Left ventricle myocardium inferior (tissue), 1 donor: ENCODE measurements at places on chromosomes 13 and 19.
A peak's percentile ranks its signal among the peaks of the same experiment; 100 is the strongest.

GRCh38 chr19:18401580-18402112 lies 4.2 kb upstream of the LRRC25 start:
- H3K27ac ChIP-seq = peak overlapping the region; percentile 23
- peak; percentile 63 for DNase-seq
- peaks cover 17% of the 10 kb centered on the region for H3K27me3 ChIP-seq
- H3K36me3 ChIP-seq = no peaks in the 10 kb centered on the region
- peaks cover 17% of the 10 kb centered on the region for H3K4me1 ChIP-seq

- H3K27ac ChIP-seq = peak overlapping the region; percentile 99
- H3K4me1 ChIP-seq = peaks cover 63% of the 10 kb centered on the region
- H3K36me3 ChIP-seq = peaks cover 24% of the 10 kb centered on the region
- DNase-seq = peak; percentile 95
- peak overlapping the region; percentile 95 for H3K4me3 ChIP-seq
- H3K27me3 ChIP-seq = no peaks in the 10 kb centered on the region
Observed at GRCh38 chr19:10502524-10503001, 593 bp downstream of the KEAP1 start.

GRCh38 chr13:71874458-71874857 lies 7.5 kb upstream of the DACH1 start:
- peaks cover 3% of the 10 kb centered on the region for H3K27me3 ChIP-seq
- no peak overlapping the region for H3K4me3 ChIP-seq
- H3K4me1 ChIP-seq = peaks cover 4% of the 10 kb centered on the region
- H3K36me3 ChIP-seq = no peaks in the 10 kb centered on the region

DNA sequence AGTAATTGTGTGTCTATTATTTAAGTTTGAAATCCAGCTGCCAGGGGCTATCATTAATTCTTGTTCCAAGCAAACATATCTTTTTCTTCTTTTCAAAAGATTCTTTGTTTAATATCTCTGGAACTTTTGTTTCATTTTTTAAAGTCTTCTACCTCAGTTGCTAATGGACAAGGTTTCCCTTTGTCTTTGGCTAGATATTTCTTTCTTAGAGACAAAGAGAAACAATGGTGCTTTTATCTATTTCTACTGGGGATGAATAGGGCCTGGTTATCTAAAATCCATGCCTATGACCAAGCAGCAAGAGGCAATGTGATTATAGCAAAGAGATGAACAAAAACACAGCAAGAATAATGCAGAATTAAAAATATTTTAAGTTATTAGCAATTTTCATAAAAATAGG lies 661.3 kb upstream of the KLF12 start:
- H3K36me3 ChIP-seq = no peaks in the 10 kb centered on the region
- no peak for DNase-seq
- H3K4me1 ChIP-seq = no peaks in the 10 kb centered on the region
- H3K4me3 ChIP-seq = no peak overlapping the region
